ENCODE measurements at places on chromosomes 6 and 20.

GRCh38 chr20:41161886-41162285 lies 24.5 kb downstream of the PLCG1 start:
- peaks cover 36% of the 10 kb centered on the region for H3K36me3 ChIP-seq
- H3K27ac ChIP-seq = peak overlapping the region; percentile 94
- peak overlapping the region; percentile 73 for H3K4me3 ChIP-seq
- H3K4me1 ChIP-seq = peaks cover 94% of the 10 kb centered on the region
- no peaks in the 10 kb centered on the region for H3K27me3 ChIP-seq
- DNase-seq = no peak

GRCh38 chr6:41375598-41376151 lies 40.3 kb downstream of the NCR2 start:
- no peaks in the 10 kb centered on the region for H3K36me3 ChIP-seq
- H3K4me3 ChIP-seq = no peak overlapping the region

DNA sequence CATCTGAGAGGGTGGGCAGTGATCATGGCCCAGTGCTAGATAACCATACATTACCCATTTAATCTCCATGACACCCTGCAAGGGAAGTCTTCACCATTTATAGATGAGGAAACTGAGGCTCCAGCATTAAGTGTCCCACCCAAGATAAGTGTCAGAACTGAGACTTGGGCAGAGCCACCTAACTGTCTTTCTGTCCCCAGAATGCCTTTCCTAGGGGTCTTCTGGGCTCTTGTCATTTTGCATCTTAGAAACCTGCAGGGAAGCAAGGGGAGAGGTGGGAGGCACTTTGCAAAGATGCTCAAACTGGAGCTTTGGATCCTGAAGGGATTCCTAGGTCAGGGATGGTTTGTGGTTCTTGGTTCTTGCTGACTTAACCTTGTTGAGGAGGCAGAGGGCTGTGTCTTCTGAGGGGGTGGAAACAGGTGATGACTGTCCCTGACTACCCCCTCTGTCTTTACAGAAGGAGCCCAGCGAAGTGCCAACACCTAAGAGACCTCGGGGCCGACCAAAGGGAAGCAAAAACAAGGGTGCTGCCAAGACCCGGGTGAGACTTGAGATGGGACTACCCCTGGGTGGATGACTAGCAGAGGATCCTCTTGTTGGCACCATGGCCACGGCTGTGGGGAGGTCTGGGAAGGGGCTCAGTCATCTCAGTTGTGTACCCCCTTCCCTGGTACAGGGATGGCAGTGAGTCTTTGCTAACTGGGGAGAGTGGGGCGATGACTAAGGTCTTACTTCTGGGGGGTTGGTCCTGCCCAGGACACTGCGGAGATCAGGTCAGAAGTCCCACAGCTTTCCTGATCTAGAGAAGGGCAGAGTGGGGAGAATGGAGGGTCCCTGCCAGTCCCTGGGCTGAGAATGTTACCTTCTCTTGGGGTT lies 5.8 kb downstream of the HMGA1 start:
- H3K27ac ChIP-seq = peak overlapping the region; percentile 90
- no peaks in the 10 kb centered on the region for H3K27me3 ChIP-seq
- no peak overlapping the region for H3K4me3 ChIP-seq
- peaks cover 7% of the 10 kb centered on the region for H3K36me3 ChIP-seq

- peaks cover 9% of the 10 kb centered on the region for H3K4me1 ChIP-seq
- H3K27ac ChIP-seq = no peak overlapping the region
- no peak overlapping the region for H3K4me3 ChIP-seq
- peaks cover 5% of the 10 kb centered on the region for H3K27me3 ChIP-seq
- DNase-seq = no peak
- no peaks in the 10 kb centered on the region for H3K36me3 ChIP-seq
These were observed 3.0 kb upstream of the ZNF335 start for GRCh38 chr20:45974896-45975565.

Measured in naive thymus-derived CD8-positive, alpha-beta T cell (primary cell).